SJSA1 (cell line): ENCODE measurements at places on chromosomes 5 and 9. TPM values are rescaled to one million over a fixed set of nuclear protein-coding genes. Genes with fewer than 3 reads are reported as not detected.
A peak's percentile ranks its signal among the peaks of the same experiment; 100 is the strongest.

DNA sequence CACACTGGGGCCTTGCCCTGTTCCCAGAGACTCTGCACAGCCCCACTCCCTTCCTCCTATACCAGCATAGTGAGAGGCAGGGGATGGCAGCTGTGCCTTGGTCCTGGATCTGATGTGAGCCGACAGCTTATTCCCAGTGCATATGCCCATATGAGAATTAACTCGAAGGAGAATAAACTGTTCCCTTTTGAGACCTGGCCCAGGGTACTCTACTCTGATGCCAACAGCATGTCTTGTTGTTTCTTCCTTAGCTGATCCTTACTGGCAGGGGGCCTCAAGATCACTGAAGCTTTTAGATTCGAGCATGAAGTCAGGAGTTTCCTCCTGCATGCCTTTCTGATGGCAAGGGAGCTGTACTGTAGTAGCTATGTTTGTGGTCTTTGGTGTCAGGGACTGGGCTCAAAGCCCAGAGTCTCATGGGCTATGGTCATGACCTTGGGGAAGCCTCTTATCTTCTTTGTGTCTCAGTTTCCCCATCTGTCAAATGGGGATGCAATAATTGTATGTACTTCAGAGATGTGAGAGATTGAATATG, 57.1 kb downstream of the DOCK2 start:
- DNase-seq = no peak

DNA sequence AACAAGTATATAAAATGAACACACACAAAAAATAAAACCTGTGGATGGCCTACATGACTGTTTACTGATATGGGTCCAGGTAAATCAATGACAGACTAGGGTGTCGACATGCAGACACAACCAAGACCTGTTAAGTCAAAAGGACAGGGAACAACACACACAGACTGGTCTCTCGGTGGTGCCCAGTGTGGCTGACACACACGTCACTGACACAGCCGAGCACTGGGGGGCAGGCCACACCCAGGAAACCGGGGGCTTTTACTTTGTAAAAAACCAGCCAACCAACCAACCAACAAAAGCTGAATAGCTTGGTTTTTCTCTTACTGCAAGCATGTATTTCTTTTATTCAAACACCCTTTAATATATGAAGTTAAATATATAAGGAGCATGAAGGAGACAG, 5.0 kb downstream of the FAM163B start:
- no peak for DNase-seq

GRCh38 chr9:14517154-14517906, 175.9 kb downstream of the ZDHHC21 start:
- no peak for DNase-seq

GRCh38 chr5:82147860-82148573, 130.1 kb downstream of the RPS23 start:
- DNase-seq = no peak

DNA sequence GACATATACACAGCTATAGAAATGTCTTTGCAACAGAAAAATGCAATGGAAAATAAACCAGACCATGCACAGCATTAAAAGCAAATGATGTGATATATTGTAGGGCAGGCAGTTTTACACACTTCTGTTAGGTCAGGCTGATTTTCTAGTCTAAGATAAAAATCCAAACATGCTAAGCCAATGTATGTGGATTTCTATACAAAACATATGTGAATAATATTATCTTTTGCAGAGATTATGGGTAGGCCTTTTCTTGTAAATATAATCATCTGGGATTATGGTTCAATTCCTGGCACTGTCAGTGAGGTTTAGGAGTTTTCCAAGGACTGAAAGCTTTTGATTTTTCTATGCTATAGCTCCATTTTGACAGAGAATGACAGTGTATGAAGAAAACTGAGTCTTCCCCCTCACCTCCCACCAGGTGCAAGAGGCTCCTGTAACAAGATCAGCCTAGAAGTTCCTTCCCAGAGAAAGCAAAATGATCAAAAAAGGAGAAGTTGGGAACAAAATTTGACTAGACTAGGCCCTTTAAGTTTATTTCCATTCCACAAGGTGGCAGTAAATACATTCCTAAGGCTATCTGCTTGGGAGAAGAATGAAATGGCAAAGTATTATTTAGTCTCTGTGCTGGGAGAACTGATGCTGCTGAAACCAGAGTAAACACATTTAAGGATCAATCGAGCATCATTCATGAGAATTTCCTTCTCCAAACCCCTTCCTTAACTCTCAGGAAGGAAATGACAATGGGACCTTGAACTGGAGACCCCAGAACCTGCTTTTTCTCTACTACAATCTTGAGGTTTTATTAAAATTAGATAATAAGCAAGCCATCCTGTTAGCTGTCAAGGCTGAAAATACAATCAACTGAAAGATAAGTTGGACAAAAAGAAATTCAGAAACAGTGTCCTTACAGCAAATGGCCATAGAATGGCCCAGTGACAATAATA, 133.0 kb upstream of the TUT7 start:
- DNase-seq = no peak

- DNase-seq = no peak
These were observed 41.6 kb upstream of the CCNG1 start for GRCh38 chr5:163395792-163396191.

DNA sequence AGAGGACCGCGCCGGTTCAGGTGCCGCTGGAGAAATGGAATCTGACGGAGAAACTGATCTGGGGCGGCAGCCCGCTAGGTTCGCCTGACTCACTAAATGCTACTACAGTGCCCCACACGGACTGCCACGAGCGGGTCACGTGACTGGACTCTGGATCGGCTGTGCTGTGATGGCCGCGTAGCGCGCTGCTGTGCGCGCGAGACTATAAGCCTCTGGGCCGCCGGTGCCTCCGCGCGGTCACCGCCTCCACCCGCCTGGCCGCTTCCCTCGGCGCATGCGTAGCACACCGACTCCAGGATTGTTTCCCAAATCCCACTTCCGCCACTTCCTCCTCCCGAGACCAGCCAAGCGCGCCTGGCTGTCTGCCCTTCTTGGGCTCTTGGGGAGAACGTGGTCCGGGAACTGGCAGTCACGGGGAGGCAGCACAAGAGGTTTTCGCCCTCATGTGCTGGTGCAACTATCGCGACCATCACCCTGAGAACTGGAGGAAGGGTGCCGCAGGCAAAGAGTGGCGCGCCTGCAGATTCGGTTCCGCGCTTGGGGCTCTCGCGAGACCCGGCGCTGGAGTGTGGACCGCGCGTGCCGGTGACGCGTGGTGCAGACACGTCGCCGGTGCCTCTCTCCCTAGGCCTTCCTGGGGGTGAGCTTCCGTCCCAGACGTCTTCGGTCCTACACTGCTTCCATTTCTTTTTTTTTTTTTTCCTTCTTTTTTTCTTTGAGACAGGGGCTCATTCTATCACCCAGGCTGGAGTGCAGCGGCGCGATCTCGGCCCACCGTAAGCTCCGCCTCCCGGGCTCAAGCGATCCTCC, 35.8 kb upstream of the GLDC start:
- peak; percentile 89 for DNase-seq

GRCh38 chr5:171355302-171355724, 32.3 kb upstream of the NPM1 start:
- DNase-seq = no peak

DNA sequence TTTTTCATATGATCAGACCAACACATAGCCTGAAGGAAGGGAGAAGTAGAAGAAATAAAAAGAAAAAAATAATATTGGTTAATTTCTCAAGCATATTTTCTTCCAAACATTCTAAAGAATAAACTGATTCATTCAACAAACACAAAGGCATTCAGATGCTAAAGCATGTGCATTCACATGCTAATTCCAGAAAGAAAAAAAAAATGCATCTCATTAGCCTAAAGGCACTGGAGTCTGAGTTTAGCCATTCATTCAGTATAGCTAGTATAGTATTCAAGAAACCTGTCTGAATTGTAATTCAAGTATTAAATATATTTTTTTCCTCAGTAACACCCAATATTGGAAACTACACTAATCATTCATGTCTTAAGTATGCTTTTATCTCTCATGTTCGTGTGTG, 61.0 kb upstream of the FER start:
- no peak for DNase-seq

The C5orf15 gene
- 137 and 198 TPM in 2 replicates for total RNA-seq

The GRXCR2 gene
- 0.21 TPM in 1 of 2 replicates, not detected in the other for total RNA-seq

The PTPN3 gene
- total RNA-seq = 4.8 and 11.7 TPM in 2 replicates
